Upper lobe of left lung (tissue), 6 donors: ENCODE measurements at places on chromosomes 7 and 10.
A peak's percentile ranks its signal among the peaks of the same experiment; 100 is the strongest.

GRCh38 chr7:12637819-12638592 lies 49.4 kb upstream of the ARL4A start:
- DNase-seq = no peak

DNA sequence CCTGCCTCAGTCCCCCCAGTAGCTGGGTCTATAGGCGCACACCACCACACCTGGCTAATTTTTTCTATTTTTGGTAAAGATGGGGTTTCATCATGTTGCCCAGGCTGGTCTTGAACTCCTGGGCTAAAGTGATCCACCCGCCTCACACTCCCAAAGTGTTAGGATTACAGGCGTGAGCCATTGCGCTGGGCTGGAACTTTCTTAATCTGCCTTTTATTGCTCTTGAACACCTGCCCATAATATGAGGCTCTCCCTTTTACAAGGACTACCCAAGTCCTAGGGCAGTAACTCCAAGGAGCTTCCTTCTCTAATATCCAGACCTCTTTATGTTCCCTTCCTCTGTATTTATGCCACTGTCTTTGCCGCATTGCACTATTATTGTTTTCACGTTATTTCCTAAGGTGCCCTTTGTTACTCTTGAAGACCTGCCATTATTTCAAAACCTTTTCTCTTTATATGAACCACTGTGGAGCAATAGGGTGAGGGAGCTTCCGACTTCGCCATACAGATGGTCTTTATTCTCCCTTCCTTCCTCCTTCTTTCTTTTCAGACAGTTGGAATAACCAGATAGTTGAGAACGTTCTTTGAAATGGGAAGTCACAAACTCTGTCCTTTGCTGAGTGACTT lies 36.3 kb upstream of the TCF7L2 start:
- DNase-seq = no peak

DNA sequence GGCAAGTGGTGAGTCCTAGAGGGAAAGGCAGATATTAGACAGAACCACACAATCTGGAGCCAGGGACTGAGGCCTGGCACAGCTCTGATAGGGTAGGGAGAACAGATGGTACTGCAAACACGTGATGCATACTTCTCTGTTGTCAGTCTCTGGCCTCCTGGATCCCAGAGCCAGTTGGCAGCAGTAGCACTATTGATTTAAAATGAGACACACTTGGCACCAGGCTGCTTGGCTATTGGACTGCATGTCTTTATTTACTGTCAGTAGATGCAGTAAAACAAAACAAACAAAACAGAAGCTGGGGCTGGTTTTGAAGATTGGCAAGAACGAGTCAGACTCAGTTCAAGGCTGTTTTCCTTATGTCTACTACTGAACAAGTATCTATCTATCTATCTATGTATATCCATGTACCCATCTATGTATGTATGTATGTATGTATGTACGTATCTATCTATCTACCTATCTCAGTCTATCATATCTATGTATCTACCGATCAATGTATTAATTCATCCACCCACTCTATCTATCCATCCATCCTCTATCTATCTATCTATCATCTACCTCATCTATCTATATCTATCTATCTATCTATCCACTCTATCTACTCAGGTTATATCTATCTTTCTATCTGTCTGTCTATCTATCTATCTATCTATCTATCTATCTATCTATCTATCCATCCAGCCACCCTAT lies 23.4 kb upstream of the MGAM2 start:
- no peak for DNase-seq

GRCh38 chr7:28432105-28432504 lies 19.8 kb downstream of the CREB5 start:
- no peak for DNase-seq

GRCh38 chr10:113093188-113094113 lies 143.4 kb downstream of the TCF7L2 start:
- DNase-seq = no peak

DNA sequence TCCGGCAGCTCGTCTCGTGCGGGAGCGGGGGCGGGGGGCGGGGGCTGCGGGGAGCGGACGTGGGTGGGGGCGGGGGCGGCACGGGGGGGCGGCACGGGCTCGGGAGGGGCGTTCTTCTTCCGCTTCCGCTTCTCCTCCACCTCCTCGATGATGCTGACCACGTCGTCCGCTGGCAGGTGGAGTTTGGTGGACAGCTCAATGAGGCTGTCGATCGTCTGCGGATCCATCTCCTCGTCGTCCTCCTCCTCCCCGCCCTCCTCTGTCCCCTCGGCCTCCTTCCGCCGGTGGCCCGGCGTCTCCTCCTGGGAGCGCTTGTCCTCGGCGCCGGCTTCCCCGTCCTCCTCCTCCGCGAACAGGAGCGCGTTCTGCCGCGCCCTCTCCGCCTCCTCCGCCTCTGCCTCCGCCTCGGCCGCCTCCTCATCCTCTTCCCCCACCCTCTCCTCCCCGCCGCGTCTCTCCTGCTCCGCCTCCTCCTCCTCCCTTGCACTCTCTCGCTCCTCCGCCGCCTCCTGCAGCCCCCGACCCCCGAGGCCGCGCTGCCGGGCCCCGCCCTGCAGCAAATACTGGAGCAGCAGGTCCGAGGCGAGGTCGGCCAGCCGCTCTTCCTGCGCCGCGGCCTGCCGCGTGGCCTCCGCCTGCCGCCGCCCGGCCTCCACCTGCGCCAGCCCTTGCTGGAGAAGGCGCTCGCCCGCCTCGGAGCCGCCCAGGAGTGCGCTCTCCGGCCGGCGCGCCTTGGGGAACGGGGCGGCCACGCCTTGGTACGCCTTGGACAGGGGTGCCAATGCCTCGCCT lies 1.9 kb downstream of the VGF start:
- peak; percentile 84 for DNase-seq

- no peak for DNase-seq
These were observed 36.0 kb downstream of the FOXK1 start for GRCh38 chr7:4718075-4718474.

GRCh38 chr7:13016036-13016581 lies 328.7 kb downstream of the ARL4A start:
- DNase-seq = peak; percentile 22

DNA sequence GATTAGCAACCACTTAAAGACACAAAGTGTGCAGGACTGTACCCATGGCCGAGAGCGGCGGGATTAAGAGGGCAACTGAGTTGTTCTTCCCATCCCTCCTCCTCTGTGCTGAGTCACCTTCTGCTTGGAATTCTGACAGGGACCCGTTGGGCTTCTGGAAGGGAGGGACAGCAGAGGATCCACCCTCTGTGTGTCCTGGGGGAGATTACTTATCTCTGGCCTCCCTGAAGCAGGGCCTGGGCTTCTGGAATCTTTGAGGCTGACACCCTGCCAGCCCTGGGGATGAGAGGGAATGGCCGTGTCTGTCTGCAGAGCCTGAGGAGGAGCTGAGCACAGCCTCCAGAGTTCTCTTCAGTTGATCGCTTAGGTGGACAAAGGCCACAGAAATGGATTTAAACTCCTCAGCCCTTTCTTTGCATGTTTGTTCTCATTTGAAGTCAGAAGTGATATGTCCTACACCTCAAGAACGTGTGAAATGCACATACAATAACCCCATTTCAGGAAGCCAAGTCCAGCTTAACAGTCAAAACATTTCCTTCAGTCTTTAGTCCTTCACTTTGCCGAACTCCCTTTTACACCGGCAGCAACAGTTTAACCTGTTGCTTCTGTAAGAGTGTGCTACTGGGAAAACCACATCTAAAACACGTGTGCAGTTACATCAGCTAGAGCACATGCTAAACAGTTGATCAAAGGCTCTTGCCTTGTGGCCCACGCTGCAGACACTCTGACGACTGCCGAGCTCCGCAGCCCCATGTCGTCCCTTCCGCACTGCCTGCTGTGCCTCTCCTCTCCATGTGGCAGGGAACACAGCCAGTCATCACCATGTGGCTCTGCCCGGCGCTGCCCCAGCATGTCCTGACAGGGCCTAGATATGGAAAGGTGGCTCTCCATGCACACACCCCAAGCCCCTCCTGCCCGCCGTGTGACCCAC lies 55.7 kb downstream of the IKZF1 start:
- DNase-seq = peak; percentile 63
